ENCODE measurements at places on chromosomes 5 and 9.

DNA sequence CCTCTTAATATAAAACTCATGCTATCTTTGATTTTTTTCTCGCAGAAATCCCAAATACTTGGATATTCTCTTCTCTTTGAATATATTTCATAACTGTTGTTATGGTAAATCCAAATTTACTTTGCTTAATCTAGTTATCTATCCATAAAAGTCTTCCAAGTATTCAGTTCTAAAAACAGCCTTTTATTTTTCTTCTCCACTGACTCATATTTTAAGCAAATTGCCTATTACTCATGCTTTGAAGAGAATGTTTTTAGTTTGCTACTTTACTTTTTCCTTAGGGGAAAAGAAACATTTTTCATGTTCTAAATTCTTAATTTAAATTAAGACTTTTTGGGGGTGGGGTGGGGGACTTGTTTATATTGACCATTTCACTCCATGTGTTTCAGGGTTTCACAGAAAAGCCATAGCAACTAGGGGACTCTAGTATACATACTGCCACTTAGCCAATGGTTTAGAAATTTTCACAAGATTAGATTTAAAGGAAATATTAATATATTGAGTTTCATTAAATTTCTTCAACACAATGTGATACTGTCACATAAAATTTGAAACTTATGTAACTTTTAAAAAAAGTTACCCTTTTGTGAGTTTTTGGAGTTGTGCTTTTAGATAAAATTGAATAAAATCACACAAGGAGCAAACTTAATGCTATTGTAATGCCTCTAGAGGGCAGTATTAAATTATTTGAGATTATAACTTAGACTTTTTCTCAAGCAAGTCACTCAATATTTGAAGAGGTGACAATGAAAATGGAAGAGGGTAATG lies 545.8 kb upstream of the ARRDC3 start:
- no peak for DNase-seq

DNA sequence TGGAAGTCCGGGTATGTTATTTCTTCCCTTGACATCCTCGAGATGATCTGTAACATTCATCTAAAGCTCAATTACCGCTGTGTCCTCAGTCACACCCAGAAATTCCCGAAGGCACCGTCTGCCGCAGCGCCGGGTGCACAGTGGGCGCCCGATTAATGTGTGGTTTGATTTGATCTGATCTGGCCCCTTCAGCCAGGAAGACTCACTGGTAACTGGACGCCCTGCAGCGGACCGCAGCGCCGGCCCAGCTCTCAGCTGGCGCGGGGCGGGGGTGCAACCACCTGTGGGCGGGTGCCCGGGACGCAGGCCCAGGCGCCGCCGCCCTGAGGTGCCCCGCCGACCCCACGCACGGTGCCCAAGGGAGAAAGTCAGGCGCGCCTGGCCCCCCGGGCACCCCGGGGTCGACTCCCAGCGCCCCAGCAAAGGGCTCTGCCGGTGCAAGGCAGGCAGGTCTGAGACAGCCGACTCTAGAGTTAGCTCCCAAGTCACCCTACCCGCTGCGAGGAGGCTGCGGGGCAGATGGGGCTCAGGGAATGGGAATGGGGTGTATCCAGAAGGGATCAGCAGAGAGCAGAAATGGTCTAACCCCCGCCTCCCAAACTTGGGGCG lies 1.7 kb downstream of the EPB41L4B start:
- DNase-seq, result no peak

DNA sequence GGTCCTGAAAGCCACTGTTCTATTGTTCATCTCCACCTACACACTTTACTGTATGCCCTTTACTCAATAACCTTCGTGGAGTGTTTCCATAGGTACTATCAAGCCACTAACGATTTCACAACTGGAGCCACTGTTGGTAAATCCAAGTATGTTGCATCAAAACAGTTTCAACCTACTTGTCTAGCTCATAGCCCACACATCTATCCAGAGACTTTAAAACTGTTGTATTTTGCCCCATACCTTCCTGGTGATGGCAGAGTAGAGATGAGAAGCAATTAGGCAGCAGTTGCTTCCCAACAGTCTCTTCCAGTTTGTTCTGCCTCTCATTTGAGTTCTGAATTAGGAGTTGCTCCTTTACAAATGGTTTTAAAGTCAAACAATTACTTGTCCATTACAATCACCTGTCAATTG lies 607 bp downstream of the FAXDC2 start:
- DNase-seq, result no peak

DNA sequence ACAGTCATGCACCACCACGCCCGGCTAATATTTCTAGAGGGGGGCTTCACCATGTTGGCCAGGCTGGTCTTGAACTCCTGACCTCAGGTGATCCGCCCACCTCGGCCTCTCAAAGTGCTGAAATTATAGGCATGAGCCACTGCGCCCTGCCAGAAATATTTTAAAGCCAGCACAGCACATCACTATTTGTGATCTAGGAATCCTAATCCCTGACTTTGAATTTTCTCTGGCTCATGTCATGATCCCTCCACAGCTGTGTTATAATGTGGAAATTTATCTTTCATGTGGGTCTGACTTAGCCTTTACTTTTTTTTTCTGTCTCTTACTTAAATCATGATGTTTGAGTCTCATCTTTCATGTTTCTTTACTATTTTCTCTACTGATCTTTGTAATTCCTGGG lies 18.7 kb upstream of the ITGA1 start:
- no peak for DNase-seq

All from AG04449 (cell line).